Activated naive CD4-positive, alpha-beta T cell (primary cell): ENCODE measurements at places on chromosomes 2 and 18.

DNA sequence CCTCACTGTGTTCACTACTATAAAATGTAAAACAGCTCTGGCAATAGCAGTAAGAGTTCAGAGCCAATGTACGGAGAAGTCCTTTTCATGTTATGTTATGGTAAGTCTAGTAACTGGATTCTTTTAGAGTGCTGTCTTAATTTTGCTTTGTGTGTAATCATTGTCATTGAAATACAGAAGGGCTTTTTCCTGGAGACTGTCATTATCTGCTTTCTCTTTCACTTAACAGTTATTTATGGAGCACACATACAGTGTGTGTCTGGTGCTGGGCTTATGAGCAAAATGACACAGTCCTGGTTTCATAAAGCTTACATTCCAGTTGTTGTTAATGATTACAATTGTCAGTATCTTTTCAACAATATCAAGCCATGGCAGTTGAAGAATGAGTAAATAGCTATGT, 95.5 kb downstream of the CCDC102B start:
- DNase-seq = no peak

DNA sequence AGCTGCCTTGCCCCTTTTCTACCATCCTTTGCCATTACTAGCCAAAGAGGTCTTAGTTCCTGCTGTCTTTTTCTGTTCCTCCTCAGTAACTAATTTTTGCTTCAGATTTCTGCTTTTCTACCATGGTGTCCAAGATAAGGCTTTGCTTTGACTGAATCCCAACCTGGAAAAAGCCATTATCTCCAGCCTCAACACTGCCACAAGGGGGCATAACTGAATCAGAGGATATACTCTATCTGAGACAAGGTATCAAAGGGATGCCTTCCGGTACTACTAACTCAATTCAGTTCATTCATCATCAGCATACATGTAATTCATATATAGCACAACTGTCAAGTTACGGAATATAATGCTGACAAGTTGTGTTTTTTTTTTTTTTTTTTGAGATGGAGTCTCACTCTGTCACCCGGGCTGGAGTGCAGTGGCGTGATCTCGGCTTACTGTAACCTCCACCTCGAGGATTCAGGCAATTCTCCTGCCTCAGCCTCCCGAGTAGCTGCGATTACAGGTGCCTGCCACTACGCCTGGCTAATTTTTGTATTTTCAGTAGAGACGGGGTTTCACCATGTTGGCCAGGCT, 11.4 kb downstream of the OSGEPL1 start:
- DNase-seq = no peak

- no peak for DNase-seq
Measured at GRCh38 chr2:238571661-238572372, 145.1 kb downstream of the ASB1 start.

DNA sequence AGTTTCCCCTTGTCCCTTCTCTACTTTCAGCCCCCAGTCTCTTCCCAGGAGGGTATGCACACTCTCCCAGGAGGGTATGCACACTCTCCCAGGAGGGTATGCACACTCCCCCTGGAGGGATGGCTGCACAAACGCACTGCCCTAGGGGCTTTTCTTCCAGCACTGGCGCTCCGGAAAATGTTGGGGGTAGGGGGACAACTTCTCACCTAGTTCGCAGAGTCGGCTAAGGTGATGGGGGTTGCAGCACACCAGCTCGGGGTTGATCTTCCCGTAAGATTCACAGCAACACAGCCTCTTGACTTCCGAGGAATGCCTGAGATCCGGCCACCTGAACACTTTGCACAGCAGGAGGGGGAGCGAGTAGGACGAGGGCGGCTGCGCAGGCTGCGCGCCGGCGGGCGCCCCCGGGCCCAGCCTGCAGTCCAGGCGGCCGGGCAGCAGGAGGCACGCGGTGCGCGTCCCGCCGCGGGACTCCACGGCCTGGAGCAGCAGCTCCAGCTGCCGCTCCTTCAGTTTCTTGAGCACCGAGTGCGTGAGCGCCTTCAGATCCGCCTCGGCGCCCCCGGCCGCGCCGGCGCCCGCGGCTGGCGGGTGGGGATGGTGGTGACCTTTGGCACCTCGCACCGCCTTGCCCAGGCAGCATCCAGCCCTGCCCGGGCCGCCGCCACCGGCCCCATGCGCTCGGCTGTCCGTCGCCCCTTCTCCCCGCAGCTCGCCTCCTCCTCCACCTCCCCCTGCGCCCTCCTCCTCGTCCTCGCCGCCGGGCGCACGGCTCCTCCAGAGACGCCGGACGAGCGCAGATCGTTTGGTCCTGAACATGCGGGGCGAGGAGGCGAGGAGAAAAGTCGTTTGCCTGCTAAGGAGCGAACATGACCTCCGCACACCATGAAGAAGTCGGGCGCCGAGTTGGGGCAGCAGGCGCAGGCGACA, 894 bp downstream of the SMAD7 start:
- no peak for DNase-seq

GRCh38 chr2:26136451-26136850, 36.4 kb upstream of the GAREM2 start:
- no peak for DNase-seq

DNA sequence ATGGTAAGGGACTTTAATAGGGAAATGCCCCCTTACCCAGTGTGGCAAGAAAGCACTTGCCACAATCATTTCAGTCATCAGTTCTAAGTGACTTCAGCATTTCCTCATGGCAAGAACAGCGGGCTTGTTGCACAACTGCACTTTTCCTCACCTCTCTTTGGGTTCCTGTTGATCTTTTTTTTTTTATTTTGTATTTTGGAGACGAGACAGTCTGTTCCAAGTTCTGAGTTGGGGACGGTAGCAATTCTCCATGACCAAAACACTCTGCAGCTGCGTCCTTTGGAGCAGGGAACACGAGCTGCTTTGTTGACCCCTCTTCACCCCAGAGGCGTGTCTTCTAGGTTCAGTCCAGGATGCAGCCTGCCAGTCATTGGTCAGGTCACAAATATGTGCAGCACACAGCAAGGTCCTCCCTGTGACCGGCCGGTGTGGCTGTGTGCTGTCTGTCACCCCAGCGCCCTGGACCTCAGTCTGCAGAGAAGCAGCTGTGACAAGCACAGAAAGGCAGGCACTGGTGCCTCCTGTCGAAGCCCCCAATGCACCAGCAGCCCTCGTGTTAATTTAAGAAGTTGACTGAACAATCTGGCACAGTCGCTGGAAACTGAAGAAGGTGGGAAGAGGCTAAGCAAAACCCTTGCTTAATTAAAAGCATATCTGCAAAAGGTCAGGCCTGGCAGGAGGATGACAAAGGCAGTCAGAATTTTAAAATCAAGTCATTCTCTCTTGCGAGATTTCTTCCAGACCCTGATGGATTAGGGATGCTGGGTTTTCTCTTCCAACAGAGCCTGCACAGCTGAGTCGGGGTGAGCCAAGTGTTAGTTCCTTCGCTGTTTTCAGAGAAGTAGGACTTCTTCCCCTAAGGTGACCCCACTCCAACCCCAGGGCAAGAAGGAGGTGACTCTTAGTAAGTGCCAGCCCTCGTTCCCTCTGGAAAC, 96.7 kb upstream of the COPS8 start:
- no peak for DNase-seq

GRCh38 chr2:20135631-20136050, 84.2 kb upstream of the LAPTM4A start:
- DNase-seq = no peak

DNA sequence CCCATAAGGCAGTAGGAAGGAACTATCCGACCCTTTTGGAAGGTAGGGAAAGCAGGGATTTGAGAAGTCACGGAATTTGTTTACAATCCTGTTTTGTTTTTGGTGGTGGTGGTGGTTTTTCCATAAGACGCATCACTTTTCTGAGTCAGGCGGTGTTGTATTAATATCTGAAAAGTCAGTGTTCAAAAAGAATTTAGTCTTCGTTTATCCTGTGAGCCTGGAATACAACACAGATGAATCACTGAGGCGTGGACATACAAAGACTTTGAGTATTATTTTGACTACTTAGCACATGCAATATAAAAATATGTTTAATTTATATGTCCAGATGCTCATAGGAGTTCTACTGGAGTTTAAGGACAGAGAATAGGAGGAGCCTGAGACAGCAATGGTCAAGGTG, 785 bp downstream of the ZNF892 start:
- no peak for DNase-seq

GRCh38 chr2:31219131-31219969, 2.0 kb upstream of the CAPN14 start:
- no peak for DNase-seq

DNA sequence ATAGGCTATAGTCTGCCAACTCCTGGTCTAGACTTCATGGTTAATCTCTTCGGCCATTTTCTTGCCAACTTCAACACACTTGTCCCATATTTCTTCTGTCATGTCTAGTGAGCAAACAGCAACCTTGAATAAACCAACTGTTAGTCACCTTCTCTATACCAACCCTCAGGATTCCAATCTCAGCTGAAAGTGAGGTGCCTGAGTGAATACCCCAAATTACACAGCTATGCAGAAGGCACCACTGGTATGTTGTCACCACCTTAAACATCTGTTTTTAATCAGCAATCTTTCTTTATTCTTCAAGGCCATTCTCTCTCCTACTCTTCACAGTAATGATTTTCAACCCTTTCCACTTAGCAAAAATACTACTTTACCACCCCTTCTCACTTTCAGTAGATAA, 39.3 kb downstream of the THOC1 start:
- no peak for DNase-seq

DNA sequence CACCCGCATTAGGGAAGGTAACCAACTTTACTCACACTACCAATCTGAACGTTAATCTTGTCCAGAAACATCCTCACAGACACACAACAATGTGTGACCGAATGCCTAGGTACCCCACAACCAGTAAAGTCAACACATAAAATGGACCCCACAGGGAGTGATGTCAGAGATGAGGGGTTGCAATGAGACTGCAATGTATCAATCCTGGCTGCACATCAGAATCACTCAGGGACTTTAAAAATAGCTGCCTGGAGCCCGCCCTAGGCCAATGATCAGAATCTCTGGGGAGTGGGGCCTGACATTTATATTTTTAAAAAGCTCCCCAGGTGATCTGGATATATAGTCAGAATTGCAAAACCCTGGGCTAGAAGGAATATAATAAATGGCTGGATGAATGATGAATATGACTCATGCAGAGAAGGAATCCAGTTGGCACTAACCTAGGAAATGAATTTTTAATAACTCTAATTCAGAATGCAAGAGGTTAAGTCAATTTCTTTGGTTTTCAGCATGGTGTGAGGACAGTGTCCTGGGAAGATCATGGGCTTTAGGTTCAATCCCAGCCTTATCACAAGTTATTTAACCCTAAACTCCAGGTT, 92.8 kb downstream of the COLEC12 start:
- no peak for DNase-seq
